ENCODE measurements at places on chromosomes 7 and 10.

DNA sequence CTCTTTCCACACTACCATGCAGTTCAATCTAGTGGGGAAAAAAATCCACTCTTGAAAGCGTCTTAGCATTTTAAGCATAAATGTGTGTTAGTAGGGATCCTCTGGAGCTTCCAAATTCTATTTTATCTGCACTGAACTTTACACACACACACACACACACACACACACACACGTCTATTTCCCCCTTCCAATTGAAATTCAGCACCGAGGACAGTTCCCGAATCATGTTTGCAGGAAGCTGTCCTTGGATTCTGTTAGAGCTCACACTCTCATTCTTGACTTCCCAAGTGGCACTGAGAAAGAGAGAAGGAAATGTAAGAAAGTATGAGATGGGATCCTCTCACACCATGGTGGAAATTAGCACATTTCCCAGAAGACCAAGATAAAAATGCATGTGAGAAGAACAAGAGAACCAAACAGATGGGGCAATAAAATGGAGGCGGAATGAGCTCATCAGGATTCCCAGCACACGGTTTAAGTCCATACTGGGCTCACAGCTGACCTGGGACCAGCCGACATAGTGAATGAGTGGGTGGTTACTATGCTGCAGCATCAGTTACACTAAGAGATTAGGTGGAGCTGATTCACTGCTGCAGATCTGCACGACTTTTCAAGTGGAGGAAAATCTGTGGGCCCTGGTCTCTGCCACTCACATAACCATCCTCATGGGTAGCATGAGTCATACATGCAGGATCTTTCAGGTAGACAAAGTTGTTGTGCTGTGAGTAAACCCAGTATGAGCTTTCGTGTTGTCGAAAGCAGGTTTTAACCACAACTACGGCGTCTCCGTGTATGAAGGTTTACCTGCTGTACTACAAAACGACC is 3.3 kb upstream of the NPTX2 start:
- DNase-seq = peak; percentile 57

GRCh38 chr10:123523833-123524232 is 142.3 kb upstream of the GPR26 start:
- DNase-seq = no peak

GRCh38 chr10:109701633-109702215 is 221.6 kb downstream of the XPNPEP1 start:
- DNase-seq = no peak

DNA sequence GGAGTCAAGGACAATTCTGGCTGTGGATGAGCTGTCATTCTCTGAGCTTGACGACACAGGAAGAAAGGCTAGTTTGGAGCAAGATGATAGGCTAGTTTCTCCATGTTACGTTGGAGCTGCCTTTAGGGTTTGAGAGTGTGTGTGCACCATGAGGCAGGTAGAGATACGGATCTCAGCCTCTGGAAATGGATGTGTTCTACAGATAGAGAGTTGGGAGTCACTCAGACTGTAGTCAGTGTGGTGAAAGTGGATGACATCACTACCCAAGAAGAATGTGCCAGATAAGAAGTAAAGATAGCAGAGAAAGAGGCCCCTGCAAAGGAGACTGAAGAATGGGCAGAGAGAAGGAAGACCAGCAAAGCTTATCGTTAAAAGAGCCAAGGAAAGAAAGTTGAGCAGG is 42.4 kb downstream of the PNLIPRP3 start:
- DNase-seq = peak; percentile 5

DNA sequence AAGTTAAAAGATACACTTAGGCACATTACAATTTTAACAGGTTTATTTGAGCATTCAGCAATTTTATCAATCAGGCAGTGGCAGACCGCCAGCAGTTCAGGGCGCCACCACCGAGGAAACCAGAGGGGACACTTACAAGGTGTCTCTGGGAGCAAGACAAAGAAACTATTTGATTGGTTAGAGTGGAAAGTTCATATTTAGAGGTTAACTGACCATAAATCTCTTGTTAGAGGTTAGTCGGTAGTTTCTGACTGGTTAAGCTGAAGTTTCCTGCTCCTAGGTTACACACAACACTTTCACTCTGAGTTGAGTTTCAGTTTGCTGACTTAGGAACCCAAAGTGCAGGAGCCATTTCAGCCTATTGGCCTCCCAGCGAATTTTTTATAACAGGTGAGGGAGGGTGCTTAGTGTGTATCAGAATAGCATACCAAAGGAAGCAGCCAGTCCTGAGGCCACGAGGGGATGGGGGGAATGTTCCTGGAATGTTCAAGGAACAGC is 10.8 kb upstream of the PVRIG start:
- DNase-seq = no peak

- DNase-seq = no peak
Measured at GRCh38 chr10:132199854-132200311, 13.1 kb downstream of the DPYSL4 start.

GRCh38 chr7:49294611-49295010 is 370.3 kb downstream of the CDC14C start:
- DNase-seq = no peak

DNA sequence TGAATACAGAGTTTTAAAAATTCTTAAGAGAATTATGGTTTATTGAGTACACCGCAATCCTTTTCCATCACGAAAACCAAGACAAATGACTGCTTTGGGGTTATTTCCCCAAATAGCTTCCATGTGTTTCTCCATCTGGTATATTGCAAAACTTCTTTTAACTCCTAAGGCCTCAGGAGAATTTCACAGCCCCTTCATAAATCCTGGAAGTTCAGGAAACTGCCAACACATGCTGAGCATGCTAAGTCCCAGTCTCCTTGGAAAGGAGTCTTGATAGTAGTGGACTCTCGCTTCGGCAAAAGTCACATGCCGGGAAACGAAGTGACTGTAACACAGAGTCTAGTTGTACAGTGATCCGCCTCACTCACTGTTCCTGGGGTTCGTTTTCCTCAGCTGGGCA is 88.1 kb upstream of the RSU1 start:
- DNase-seq = peak; percentile 19

DNA sequence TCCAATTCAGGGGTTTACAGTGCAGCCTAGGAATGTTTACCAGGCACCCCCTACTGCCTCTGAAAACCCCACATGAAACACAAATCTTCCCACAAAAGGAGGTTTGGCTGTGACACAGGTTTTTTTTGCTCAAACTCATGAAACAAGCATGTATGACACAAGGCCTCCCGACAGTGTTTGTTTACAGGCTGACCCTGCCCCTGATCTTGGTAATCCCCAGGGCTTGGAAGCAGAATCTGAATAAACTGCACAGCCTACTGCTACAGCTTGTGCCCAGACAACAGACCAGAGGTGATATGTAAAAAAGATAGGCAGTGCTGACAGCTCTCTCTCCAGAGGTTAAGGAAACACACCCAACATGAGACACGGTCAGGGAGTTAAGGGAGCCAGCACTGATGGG is 184.2 kb downstream of the KMT2E start:
- DNase-seq = peak; percentile 92

- peak; percentile 2 for DNase-seq
Measured at GRCh38 chr10:64271983-64272382, 750.8 kb downstream of the REEP3 start.

Data from fibroblast of skin of back (primary cell).